ENCODE measurements at places on chromosomes 11 and 22. TPM values are rescaled to one million over a fixed set of nuclear protein-coding genes. Genes with fewer than 3 reads are reported as not detected.

The CADM1 gene
- total RNA-seq, result 2.1 TPM

- no peak overlapping the region for H3K27ac ChIP-seq
- DNase-seq, result peak; percentile 77
- H3K27me3 ChIP-seq, result peaks cover 31% of the 10 kb centered on the region
- H3K4me3 ChIP-seq, result no peak overlapping the region
- no peaks in the 10 kb centered on the region for H3K36me3 ChIP-seq
Observed at GRCh38 chr11:63023841-63024648, 8.4 kb upstream of the SLC22A8 start.

DNA sequence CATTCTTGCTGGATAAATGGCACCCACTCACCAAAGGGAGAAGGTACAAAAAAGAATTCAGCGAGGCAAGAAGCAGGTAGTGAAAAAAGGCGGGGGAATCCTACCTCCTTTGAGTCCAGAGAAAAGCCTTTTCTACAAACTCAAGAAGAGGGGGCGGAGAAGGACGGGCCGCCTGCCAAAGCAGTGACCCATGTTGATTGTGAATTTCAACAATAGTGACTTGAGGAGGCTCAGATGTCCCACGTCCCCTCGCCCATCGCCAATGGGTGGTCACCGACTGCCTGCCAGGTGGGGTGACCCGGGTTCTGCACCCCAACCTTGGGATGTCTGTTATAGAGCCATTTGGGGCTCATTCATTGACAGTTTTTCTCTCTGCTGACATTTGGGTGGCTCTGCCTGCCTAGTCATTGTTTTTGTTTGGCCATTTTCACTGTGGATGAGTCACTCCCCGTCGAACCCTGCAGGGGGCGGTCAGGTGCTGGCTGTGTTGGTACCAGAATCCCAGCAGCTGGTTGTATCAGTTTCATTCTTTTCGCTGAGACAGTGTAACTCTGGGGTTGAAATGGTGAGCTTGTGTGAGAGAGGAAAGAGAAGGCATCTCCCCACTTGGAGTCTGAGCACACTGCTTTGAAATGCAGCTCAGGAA lies 163.4 kb upstream of the NCAM1 start:
- H3K4me1 ChIP-seq, result no peaks in the 10 kb centered on the region
- H3K36me3 ChIP-seq, result no peaks in the 10 kb centered on the region
- peaks cover 5% of the 10 kb centered on the region for H3K27me3 ChIP-seq
- no peak overlapping the region for H3K4me3 ChIP-seq

- H3K27ac ChIP-seq, result no peak overlapping the region
- H3K27me3 ChIP-seq, result no peaks in the 10 kb centered on the region
- DNase-seq, result no peak
- H3K36me3 ChIP-seq, result no peaks in the 10 kb centered on the region
- H3K4me1 ChIP-seq, result peaks cover 8% of the 10 kb centered on the region
- no peak overlapping the region for H3K4me3 ChIP-seq
Observed at GRCh38 chr11:11279956-11280689, 72.9 kb downstream of the CSNK2A3 start.

- DNase-seq, result no peak
- H3K27me3 ChIP-seq, result no peaks in the 10 kb centered on the region
- peaks cover 5% of the 10 kb centered on the region for H3K36me3 ChIP-seq
- no peak overlapping the region for H3K4me3 ChIP-seq
Observed at GRCh38 chr22:39132871-39133524, 19.5 kb downstream of the CBX7 start.

GRCh38 chr11:73530109-73530508 lies 67.8 kb downstream of the FAM168A start:
- H3K4me1 ChIP-seq, result peaks cover 10% of the 10 kb centered on the region
- H3K36me3 ChIP-seq, result no peaks in the 10 kb centered on the region
- H3K27me3 ChIP-seq, result no peaks in the 10 kb centered on the region
- no peak overlapping the region for H3K4me3 ChIP-seq

DNA sequence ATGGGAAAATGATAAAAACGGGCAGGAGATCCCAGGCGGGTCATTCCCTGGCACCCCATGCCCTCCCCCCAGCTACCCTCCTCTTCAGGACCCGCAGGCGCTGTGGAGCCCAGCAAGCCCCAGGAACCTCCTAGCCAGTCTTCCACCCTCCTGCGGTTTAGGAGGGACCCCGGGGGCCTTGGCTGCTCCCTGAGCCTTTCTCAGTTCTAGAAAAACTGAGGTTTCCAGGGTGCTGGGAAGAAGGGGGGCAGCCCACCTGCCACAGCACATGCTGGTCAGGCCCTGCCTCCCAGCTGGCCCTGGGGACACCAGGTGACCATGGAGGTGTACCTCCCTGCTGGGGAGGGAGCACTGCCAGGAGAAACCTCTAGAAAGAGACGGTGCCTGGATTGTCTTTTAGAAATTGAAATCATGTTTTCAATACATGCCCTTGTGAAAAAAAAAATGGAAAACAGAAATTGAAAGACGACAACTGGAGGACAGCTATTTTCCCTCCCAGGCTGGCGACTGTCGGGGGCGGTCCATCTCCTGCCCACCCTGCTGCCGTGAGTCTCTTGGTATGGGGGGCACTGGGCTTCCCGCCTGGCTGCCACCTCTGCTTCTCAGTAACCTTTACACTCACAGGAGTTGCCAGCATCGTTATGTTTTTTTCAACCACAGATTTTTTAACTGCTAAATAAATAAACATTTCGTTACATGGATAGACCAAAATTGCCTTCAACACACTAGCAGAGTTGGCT lies 398.5 kb downstream of the TBC1D22A start:
- no peaks in the 10 kb centered on the region for H3K27me3 ChIP-seq
- no peak overlapping the region for H3K4me3 ChIP-seq
- H3K27ac ChIP-seq, result no peak overlapping the region
- H3K36me3 ChIP-seq, result peaks cover 21% of the 10 kb centered on the region
- no peaks in the 10 kb centered on the region for H3K4me1 ChIP-seq
